ENCODE measurements at places on chromosomes 1 and 21. TPM values are rescaled to one million over a fixed set of nuclear protein-coding genes. Genes with fewer than 3 reads are reported as not detected.

The OLIG2 gene
- total RNA-seq, result not detected

The CRNN gene
- not detected for total RNA-seq

The TMIGD3 gene
- 53.1 TPM for total RNA-seq

The RGS2 gene
- total RNA-seq, result 132 TPM

The SEMA4A gene
- total RNA-seq, result 4.8 TPM

The ANXA9 gene
- 0.57 TPM for total RNA-seq

The MUTYH gene
- 17.4 TPM for total RNA-seq

The FMN2 gene
- total RNA-seq, result 1.7 TPM

The ASCL5 gene
- total RNA-seq, result not detected

The LDLRAD1 gene
- 0.39 TPM for total RNA-seq

The FAM72A gene
- total RNA-seq, result 4.1 TPM

The ADCY10 gene
- 0.11 TPM for total RNA-seq

The CD1C gene
- not detected for total RNA-seq

The C1orf115 gene
- total RNA-seq, result 1.1 TPM

The TTC34 gene
- total RNA-seq, result 1.6 TPM

The PRPF38A gene
- 20.2 TPM for total RNA-seq

The NLRP3 gene
- 2.2 TPM for total RNA-seq

The OR2T5 gene
- not detected for total RNA-seq
